Thoracic aorta (tissue), 2 donors: ENCODE measurements at places on chromosomes 6 and 20. TPM values are rescaled to one million over a fixed set of nuclear protein-coding genes. Genes with fewer than 3 reads are reported as not detected.

DNA sequence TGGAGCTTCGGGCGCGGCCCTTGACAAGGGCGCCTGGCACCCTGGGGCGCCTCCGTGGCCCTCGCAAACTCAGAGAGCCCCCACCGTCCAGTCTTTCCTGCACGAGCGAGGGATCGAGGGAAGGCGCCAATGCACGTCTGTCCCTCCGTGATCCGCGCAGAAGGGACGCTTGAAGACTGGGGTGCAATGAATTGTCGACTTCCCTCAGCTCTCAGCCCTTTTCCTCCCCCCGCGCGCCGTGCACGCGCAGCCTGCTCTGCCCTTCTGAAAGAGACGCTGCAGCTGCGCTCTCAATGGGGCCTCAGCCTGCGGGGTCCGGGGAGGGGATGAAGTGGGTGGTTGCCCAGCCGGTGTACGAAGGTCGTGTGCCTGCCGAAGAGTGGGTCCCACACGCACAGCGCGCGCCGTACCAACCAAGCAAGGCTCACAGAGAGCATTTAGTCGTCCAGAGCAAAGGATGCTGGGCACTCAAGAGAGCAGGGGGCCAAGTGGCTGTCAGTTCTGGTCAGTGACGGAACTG, 5.5 kb upstream of the SOX4 start:
- DNase-seq: no peak
- H3K4me1 ChIP-seq: peaks cover 3% of the 10 kb centered on the region
- H3K36me3 ChIP-seq: no peaks in the 10 kb centered on the region
- no peaks in the 10 kb centered on the region for H3K27me3 ChIP-seq
- peak overlapping the region; percentile 93 for H3K4me3 ChIP-seq
- H3K27ac ChIP-seq: peak overlapping the region; percentile 71

The EYS gene
- total RNA-seq: not detected

- H3K36me3 ChIP-seq: no peaks in the 10 kb centered on the region
- no peak for DNase-seq
- H3K27me3 ChIP-seq: no peaks in the 10 kb centered on the region
- H3K27ac ChIP-seq: no peak overlapping the region
- H3K4me3 ChIP-seq: no peak overlapping the region
- no peaks in the 10 kb centered on the region for H3K4me1 ChIP-seq
Measured at GRCh38 chr6:68313911-68314310, 321.2 kb upstream of the ADGRB3 start.

The BFSP1 gene
- total RNA-seq: 3.0 TPM

The DYNLT2 gene
- total RNA-seq: 0.95 TPM

GRCh38 chr20:4721719-4722118, at the start of gene PRND:
Gene PRND (plus strand): TSS chr20:4721909. CDS start chr20:4724552, 2,643 bp downstream.
- no peak within 1 kb of the TSS for H3K27ac ChIP-seq
- peaks cover 3% of the 10 kb centered on the region for H3K4me1 ChIP-seq
- H3K4me3 ChIP-seq: no peak within 1 kb of the TSS
- no peak for DNase-seq
- no peaks in the 10 kb centered on the region for H3K27me3 ChIP-seq

GRCh38 chr20:13492001-13492481, 146.7 kb downstream of the TASP1 start:
- H3K36me3 ChIP-seq: no peaks in the 10 kb centered on the region
- H3K27me3 ChIP-seq: no peaks in the 10 kb centered on the region
- peak overlapping the region; percentile 20 for H3K27ac ChIP-seq
- no peak for DNase-seq
- peaks cover 19% of the 10 kb centered on the region for H3K4me1 ChIP-seq
- peak overlapping the region; percentile 3 for H3K4me3 ChIP-seq

- no peaks in the 10 kb centered on the region for H3K4me1 ChIP-seq
- no peaks in the 10 kb centered on the region for H3K27me3 ChIP-seq
- DNase-seq: no peak
- no peak overlapping the region for H3K27ac ChIP-seq
Measured at GRCh38 chr6:65816991-65817390, 110.0 kb upstream of the EYS start.

GRCh38 chr6:14732844-14733757, 512.8 kb upstream of the JARID2 start:
- no peaks in the 10 kb centered on the region for H3K27me3 ChIP-seq
- no peak for DNase-seq

DNA sequence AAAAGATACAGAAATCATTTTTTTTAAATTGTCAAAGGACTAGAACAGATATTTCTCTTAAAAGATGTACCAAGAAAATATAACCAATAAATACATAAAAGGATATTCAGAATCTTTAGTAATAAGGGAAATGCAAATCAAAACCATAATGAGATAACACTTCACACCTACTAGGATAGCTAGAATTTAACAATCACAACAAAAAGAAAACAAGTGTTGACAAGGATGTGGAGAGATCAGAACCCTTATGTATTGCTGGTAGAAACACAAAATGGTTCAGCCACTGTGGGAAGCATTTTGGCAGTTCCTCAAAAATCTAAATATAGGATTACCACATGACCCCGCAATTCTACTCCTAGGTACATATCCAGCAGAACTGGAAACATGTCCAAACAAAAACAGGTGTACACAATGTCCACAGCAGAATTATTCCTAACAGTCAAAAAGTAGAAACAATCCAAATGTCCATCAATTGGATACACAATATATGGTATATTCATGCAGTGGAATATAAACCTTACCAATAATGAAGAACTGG, 211.0 kb downstream of the LRFN2 start:
- no peaks in the 10 kb centered on the region for H3K4me1 ChIP-seq
- H3K4me3 ChIP-seq: no peak overlapping the region
- no peaks in the 10 kb centered on the region for H3K27me3 ChIP-seq
- H3K27ac ChIP-seq: no peak overlapping the region
- DNase-seq: no peak

DNA sequence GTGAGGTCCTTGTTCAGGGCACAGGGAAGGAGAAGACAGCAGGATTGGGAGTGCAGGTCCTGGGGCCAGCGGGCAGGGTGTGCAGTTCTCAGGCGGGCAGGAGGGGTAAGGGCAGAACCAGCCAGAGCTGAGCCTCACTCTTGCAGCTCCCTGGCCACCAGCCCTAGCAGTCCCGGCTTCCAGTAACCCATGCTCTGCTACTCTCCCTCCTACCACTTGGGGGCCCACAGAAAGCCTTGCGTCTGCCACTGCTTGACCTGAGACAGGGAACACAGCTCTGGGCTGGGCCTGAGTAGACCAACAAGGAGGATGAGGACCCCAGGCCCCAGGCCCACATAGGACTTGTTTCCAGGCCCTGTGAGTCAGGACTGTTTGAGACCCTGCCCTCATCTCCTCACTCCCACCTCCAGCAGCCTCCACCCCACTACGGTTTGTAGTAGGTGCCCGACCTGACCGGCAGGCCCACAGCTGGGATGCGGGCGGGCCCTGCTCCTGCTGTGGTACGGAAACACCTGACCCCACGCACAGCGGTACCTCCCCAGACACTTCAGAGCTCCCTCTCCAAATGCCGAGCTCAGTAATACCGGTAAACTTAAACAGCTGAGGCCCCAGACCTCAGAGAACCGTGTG, 39.2 kb downstream of the KCNK5 start:
- no peak overlapping the region for H3K4me3 ChIP-seq
- no peaks in the 10 kb centered on the region for H3K27me3 ChIP-seq
- no peak overlapping the region for H3K27ac ChIP-seq
- no peaks in the 10 kb centered on the region for H3K36me3 ChIP-seq
- H3K4me1 ChIP-seq: no peaks in the 10 kb centered on the region

The PTPRT gene
- not detected for total RNA-seq

DNA sequence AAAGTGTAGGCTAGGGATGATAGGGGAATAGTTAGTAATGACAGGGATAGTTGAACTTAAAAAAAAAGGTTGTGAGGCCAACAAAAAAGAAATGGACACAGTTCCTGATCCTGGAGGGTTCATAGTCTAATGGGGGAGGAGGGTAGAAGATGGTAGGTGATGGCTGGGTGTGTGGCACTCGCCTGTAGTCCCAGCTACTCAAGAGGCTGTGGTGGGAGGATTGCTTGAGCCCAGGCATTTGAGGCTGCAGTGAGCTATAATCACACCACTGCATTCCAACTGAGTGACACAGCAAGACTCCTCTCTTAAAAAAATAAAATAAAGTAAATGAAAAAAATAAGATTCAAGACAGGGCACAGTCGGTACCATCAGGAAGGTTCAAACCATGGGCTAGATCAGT, 2.4 kb upstream of the MICB start:
- H3K36me3 ChIP-seq: no peaks in the 10 kb centered on the region
- peak overlapping the region; percentile 50 for H3K27ac ChIP-seq
- H3K4me3 ChIP-seq: peak overlapping the region; percentile 79

The HSPA1B gene
- total RNA-seq: 178 TPM

DNA sequence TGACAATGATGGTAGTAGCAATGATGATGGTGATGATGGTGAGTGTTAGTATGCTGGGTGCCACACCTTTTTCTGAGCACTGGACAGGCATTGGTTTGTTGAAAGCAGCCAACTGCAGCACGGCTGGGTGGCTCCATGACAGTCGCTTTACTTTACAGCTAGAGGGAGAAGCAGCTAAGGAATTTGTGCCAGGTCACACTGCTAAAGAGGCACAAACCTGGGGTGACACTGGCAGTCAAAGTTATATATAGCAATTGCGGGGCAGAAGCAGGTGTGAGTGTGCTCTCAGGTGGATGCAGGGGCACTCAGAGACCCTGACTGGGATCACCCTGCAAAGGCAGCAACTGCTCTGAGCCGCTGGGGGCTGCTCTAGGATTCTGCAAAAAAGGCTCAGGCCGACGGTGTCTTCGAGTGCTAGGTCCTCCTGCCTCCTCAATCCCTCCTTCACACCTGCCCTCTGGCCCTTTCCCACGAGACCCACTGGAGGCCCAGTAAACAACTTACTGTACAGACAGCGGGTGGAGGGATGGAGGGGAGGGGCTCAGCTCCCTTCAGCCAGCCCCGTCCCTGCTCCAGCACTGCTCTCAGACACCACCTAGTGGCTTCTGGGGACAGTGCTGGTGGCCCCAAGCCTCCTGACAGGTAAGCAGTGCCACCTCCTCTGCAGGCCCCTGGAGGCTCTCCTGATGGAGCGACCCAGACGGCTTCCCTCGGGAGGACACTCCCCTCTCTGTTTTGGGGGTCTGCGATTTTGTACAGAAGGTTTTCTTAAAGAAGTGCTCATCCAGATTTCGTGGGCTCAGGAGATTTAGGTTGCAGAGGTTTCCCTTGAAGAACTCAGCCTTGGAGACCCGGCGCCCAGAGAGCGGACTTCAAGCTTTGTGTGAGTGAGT, 4.4 kb upstream of the RPS21 start:
- no peak overlapping the region for H3K4me3 ChIP-seq
- no peaks in the 10 kb centered on the region for H3K27me3 ChIP-seq
- no peak for DNase-seq
- peaks cover 31% of the 10 kb centered on the region for H3K4me1 ChIP-seq
- H3K27ac ChIP-seq: no peak overlapping the region

- DNase-seq: no peak
- no peaks in the 10 kb centered on the region for H3K27me3 ChIP-seq
- no peaks in the 10 kb centered on the region for H3K4me1 ChIP-seq
Measured at GRCh38 chr6:70163795-70164194, 139.1 kb downstream of the COL9A1 start.
